ENCODE measurements at places on chromosomes 5 and 9.

DNA sequence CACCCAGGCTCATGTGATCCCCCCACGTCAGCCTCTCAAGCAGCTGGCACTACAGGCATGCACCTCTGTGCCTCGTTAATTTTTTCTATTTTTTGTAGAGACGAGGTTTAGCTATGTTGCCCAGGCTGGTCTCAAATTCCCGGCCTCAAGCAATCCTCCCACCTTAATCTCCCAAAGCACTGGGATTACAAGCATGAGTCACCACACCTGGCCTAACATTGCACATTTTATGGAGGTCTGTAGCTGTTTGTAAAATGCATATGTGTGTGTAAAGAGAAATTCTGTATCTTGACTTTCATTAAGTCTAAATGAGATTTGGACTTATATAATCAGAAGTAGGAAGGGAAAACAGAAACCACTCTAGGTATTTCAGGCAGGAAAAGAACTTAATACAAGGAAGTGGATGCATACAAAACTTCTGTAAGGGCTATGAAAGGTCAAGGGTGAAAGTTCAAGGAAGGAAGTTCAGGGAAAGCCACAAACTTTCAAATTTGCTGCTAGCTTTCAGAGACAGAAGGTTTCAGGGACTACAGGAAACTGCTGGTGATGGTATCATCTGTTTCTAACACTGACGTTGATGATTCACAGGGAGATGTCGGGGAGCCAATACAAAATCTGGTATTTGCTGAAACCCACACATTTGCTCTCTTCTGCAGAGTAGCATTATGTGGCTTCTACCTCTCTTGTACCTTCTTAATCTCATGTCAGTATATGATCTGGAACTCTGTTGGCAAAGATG lies 209.4 kb downstream of the PIK3R1 start:
- H3K4me1 ChIP-seq: peaks cover 9% of the 10 kb centered on the region
- no peaks in the 10 kb centered on the region for H3K36me3 ChIP-seq
- H3K27ac ChIP-seq: peak overlapping the region; percentile 35
- DNase-seq: peak; percentile 39
- no peaks in the 10 kb centered on the region for H3K27me3 ChIP-seq
- no peak overlapping the region for H3K4me3 ChIP-seq

DNA sequence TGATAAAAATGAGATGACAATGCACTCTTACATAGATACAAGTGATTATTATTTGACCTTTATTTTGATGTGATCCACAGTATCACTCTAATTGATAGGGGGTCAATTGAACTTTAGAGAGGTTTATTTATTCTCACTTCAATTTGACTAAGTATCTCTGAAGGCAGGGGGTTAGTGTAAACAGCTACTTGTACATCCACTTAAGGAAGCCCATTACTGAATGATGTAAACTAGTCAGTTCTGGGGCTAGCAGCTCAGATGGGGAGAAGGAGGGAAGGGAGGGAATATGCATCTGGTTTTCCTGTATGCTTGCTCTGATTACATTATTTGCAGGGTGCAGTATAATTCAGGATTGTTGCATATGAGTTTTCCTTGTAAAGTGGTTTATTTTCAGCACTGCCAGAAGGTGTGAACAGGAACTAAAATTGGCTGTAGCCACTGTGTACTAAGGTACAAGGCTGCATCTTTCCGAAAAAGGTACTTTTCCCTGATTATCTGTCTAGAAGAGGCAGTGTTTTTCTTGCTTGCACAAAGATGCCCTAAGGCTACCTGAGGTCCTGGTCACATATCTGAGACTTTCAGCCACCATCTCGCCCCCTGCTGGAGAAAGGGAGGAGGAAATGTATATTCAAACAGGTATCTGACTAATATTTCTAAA lies 51.2 kb downstream of the MRPS27 start:
- no peak overlapping the region for H3K27ac ChIP-seq
- peak; percentile 63 for DNase-seq
- no peaks in the 10 kb centered on the region for H3K4me1 ChIP-seq
- H3K27me3 ChIP-seq: no peaks in the 10 kb centered on the region
- no peaks in the 10 kb centered on the region for H3K36me3 ChIP-seq

- DNase-seq: no peak
- H3K4me1 ChIP-seq: peaks cover 9% of the 10 kb centered on the region
- H3K36me3 ChIP-seq: no peaks in the 10 kb centered on the region
- no peak overlapping the region for H3K4me3 ChIP-seq
- H3K27me3 ChIP-seq: no peaks in the 10 kb centered on the region
- no peak overlapping the region for H3K27ac ChIP-seq
Observed at GRCh38 chr5:16547200-16547842, 69.5 kb downstream of the RETREG1 start.

GRCh38 chr5:8600843-8601242 lies 731.9 kb downstream of the MTRR start:
- no peak overlapping the region for H3K4me3 ChIP-seq
- no peaks in the 10 kb centered on the region for H3K36me3 ChIP-seq
- H3K27ac ChIP-seq: no peak overlapping the region
- H3K27me3 ChIP-seq: no peaks in the 10 kb centered on the region
- DNase-seq: no peak

- no peaks in the 10 kb centered on the region for H3K36me3 ChIP-seq
- no peaks in the 10 kb centered on the region for H3K27me3 ChIP-seq
- no peaks in the 10 kb centered on the region for H3K4me1 ChIP-seq
- peak; percentile 92 for DNase-seq
Observed at GRCh38 chr9:91131433-91131839, 230.3 kb downstream of the AUH start.

All from small intestine (tissue), 16 donors.